ENCODE measurements at places on chromosomes 1 and 21.
A peak's percentile ranks its signal among the peaks of the same experiment; 100 is the strongest.

- DNase-seq: no peak
These were observed 68.2 kb downstream of the AGPAT3 start for GRCh38 chr21:43933199-43933598.

DNA sequence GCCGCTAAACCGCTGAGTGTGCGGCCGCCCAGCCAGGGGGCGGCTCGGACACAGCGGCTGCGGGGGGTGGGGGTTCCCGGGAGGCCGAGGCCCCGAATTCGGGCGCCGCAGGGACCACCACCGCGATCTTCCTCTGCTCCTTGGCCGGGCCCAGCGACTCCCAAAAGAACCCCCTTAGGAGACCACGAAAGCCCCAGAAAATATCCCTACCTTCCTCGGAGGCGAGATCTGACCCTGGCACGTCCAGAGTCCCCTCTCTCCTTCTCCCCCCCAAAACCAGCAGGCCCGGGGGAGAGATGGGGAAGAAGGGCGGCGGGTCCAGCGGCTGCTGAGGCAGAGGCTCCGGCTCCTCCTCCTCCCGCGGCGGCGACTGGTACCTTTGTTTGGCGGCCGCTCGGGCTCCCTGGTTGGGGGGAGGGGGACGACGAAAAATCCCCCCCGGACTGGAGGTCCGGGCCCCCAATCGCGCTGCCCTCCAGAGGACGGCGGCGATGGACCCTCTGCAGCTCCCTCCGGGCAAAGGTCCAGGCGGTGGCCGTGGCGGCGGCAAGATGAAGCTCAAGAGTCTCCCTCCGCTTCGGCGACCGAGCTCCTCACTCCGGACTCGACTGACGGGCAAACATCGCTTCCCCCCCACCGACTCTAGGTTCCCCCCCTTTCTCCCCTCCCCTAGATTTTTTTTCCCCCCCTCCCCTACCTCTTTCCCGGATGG lies at the start of gene ARID4B:
Gene ARID4B (minus strand): TSS at position 621 of the 712 bp plus-strand sequence. CDS start 1,260 bp downstream, outside the sequence.
- peak; percentile 43 for DNase-seq

GRCh38 chr1:119286587-119287181 lies 81.9 kb upstream of the HAO2 start:
- peak; percentile 76 for DNase-seq

DNA sequence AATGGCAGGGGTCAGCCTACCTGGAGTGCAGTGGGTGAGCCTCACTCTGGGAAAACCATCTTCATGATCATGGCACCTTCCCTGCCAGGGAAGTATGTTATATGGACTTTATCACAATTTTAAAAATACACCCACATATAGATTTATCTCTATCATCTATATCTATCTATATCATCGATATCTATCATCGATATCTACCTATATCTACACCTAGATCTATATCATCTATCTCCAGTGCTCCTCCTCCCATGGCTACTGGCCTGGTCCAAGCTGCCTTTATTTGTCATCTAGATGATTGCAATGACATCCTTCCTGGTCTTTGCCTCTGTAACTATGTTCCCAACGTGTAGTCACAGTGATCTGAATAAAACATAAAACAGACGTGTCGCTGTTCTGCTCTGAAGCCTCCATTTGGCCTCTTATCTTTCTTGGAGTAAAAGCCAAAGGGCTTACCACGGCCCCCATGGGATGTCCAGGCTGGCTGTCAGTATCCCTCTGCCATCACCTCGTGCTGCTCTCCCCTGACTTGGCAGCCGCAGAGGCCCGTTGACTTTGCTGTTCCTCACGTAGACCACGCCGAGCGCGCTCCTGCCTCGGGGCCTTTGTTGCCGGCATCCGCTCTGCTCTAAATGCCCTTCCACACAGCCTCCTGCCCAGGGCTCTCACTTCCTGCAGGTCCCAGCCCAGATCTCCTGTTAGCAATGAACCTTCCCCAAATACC lies 20.6 kb upstream of the KIF26B start:
- DNase-seq: no peak

- no peak for DNase-seq
These were observed 64.9 kb downstream of the FHAD1 start for GRCh38 chr1:15311880-15312279.

DNA sequence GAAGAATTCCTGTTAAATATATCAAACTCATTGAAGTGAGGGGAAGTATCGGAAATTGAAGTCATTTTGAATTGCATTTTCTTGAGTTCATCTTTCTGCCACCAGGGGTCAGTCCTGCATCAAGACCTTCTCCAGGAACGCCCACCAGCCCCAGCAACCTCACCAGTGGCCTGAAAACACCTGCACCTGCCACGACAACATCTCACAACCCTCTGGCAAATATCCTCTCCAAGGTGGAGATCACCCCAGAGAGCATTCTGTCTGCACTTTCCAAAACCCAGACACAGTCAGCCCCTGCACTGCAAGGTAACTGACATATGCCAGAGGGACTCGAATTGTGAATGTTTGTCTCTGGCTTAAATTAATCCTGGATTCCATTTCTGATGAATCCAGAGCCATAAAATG lies 22.8 kb upstream of the TARS2 start:
- peak; percentile 83 for DNase-seq

- DNase-seq: peak; percentile 52
These were observed 13.2 kb upstream of the PRAMEF12 start for GRCh38 chr1:12760256-12760795.

- no peak for DNase-seq
These were observed 17.9 kb downstream of the ATP5PO start for GRCh38 chr21:33897739-33898138.

DNA sequence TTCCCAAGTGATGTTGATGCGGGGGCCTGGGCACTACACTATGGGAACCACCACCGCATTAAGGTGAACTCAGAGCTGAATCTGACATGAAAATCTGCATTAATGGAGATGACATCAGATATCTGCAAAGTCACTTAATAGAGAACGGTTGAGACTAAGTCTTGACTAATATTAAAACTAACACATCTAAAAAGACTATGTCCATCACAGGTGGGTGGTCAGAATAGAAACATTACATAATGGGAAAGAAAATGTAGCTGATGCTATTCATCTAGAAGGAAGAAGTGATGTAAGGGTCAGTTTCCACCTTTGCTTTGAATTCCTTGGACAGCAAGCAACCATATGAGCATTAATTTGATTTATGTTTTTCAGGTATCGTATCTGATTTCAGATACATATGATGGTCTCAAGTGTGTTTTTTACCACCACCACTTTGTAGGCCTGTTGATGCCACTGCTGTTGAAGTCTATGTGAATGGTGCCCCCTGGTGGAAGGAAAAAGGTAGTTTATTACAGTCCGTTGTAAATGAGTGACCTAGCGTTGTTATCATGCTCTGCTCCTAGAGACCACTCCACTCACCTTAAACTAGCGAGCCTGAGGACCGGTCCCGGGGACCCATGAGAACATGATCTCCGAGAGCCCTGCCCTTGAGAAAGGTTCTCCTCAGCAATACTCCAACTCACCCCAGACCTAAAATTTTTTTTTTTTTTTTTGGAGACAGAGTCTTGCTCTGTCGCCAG lies 73.5 kb downstream of the BACH1 start:
- peak; percentile 77 for DNase-seq

- peak; percentile 73 for DNase-seq
These were observed 601 bp downstream of the CEPT1 start for GRCh38 chr1:111140680-111140967.

- no peak for DNase-seq
These were observed 50.4 kb downstream of the ELK4 start for GRCh38 chr1:205581321-205581980.

DNA sequence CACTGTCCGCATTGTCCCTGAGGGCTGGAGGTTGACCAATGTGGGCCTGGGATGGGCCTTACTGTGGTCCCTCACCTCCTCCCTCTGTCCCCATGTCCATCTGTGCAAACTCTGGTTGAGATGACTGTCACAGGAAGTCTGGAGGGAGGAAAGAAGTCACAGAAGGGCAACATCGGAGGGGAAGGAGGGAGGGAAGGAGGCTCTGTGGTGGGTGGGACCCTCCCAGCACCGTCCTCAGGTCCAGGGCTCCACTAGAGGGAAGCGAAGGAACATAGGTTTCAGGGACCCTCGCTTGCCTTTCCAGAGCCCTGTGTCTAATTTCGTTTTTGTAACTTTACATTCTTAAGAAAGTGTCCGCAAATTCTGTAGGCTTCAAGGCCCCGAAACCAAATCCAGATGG lies 111.3 kb upstream of the SLC44A3 start:
- no peak for DNase-seq

DNA sequence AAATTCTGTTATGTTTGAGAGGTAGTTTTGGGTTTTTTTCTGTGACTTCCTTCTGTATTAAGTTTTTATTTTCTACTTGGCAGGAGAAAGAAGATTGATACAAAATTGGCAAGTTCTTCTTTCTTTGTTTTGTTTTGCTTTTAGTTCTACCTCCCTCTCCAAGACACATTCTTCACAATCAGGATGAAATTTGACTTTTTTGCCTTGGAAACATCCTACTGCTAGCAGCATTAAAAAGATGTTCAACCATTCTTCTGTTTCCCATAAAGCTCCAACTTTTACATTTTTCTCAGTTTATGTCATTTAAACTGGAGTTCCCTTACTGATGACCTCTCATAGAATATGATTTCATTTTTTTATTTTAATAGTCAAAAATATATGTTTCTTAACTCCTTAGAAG lies 234.8 kb downstream of the NCAM2 start:
- no peak for DNase-seq

- DNase-seq: no peak
These were observed 1.7 kb upstream of the ARHGAP29 start for GRCh38 chr1:94239051-94239450.

Measured in HEK293T (cell line).